NCI-H526 treated with DMSO at 0.1 percent for 48 hours (cell line): ENCODE measurements at places on chromosomes 11 and 22.

DNA sequence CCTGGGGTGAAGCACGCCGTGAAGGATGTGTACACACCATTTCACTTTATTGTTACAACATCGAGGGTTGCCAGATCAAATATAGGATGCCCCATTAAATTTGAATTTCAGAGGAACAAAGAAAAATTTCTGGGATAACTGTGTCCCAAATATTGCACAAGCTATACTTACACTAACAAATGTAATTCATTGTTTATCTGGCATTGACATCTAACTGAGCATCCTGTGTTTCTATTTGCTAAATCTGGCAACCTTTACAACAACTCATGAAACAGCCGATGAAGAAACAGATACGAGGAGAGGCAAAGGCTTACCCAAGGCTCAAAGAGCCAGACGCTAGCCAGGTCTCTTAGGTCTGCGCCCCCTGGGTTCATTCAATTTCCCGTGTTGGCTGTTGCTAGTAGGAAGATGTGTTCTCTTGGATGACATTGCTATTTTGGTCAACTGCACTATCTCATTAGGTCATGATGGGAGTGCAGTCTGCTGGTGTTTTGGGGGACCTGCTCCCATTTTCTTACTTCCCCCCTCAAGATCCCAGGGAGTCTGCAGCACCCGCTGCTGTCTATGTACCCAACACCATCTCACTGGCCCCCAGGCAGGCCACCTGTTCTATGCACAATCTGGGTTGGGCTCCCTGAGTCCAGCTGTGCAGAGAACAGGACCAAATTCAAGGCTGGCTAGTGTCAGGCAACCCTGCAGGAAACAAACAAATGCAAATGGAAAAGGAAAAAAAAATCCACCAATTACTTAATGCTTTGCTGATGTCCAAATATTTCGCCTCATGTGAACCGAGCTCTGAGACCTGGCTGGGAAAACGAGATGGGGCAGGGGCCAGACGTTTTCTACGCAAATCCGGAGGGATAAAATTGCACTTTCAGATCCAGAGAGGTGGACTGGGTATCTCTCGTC is 560.9 kb downstream of the MIAT start:
- DNase-seq = no peak

DNA sequence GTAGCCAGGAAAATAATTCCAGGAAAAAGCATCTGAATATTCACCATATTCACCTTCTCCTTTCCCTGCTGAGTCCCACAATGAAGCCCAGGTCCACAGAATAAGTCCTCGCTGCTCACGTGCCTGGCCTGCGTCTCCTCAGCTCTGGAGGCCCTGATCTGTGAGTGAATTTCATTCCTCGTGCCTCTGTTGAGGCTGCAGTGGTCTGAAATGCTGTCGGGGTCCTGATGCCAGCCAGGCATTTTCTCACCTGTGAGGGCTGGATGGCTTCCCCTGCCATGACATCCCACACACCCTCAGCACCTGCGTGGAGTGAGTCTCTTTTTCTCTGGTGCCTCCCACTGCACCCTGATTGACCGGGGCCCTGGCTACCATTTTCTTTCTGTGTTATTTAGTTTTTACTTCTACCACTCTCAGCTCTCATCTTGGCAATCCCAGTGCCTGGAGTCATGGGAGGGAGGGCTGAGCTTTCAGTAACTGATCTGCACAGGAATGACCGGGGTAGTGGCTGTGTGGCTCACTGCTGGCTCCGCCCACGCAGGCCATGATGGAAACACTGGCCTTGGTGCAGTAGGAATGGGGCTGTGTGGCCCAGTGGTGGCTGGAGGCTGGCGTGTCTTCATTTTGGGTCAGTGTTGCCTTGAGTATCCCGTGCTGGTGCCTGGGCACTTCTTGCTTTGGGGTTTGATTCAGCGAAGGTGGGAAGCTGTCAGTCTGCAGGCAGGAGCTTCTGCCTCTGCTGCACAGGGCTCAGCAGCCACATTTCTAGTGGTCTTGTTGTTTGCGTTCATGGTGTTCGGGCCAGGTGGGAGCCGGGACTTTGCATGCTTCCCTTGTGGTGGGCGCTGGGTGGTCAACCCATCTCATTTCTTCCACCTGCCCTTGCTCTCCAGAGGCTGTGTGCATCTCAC is 807.2 kb downstream of the TBC1D22A start:
- DNase-seq = no peak

- DNase-seq = no peak
Observed at GRCh38 chr11:45618897-45619296, 46.5 kb downstream of the CHST1 start.

DNA sequence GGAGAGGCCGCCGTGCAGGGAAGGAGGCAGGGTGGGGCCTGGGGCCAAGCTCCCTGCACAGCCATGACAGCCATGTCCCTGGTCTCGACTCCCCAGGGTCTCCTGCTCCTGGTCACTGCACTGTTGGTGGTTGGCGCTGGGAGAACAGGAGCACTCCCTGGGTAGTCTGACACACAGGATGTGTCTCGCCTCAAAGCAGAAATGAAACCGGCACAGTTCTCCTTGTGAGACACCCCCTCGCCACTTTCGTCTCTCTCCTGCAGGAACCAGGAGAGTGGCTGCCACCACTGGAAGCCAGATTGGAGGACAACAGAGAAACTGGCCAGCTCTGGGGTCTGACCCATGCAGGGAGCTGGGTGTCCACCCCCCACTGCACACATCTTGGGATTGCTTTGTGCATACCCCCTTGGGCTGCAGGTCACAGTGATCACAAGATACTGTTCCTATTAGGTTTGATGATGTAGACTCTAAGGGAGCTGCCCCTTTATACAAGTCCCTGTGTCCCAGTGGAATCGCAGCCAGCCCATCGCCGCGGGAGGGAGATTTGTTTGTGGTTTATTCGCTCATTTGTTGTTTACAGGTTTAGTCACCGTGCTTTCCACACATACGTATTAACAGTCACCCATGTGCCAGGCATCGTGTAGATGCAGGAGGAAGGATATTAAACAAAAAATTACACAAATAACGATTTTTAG is 27.0 kb upstream of the YWHAH start:
- no peak for DNase-seq

DNA sequence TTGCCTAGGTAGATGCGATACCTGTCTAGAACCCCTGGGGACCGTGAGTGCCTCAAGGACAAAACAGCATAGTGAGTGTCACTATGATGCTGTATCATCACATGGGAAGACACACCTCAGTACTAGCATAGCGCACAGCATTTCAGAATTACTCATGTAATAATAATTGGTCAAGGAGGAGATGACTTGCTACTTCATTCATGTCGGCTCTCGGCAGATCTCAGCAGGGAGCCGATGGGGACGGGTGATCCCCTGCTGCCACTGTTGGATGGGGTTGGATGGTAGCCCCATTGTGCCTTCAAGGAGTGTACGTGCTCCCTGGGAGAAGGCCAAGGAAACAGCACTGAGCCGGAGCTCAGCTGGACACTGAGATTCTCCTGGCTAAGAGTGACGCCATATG is 186.9 kb downstream of the EFCAB6 start:
- no peak for DNase-seq

- no peak for DNase-seq
Observed at GRCh38 chr11:17431139-17431538, 42.7 kb upstream of the KCNJ11 start.

DNA sequence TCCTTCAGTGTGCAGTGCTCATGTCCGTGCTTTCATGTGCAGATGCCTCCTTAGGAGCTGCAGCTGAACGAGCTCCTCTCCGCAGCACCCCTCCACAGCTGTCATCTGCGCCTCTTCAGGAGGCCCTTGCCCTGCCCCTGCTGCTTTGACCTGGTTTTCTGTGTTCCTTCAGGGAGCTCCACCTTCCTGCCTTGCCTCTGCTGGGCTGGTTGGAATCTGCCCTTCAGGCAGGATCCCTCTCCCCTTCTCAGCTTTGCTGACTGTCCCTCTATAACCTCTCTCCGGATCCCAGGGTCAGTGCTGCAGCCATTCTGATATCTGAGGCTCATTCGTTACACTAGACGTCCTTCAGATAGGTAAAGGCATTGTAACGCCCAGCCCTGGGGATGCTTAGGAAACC is 67.9 kb downstream of the SCN3B start:
- no peak for DNase-seq

- no peak for DNase-seq
Observed at GRCh38 chr11:22989371-22989770, 129.1 kb upstream of the CCDC179 start.

DNA sequence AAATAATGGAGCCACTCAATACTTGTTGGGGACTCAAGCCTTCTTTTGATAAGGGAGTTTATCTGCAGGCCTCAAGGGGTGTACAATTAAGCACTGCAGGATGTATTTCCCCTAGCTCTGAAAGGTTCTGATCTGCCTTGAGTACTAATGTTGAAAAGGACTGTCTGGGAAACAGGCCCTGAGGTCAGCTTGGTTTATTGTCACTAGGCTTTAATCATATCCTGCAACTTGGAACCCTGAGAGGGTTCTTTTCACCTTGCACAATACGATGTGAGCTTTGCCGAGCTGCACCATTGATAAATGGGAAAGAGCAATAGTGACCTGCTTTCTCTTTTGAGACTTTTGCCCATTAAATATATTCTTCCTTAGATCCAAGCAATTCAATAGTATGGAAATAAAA is 31.6 kb upstream of the HORMAD2 start:
- no peak for DNase-seq

DNA sequence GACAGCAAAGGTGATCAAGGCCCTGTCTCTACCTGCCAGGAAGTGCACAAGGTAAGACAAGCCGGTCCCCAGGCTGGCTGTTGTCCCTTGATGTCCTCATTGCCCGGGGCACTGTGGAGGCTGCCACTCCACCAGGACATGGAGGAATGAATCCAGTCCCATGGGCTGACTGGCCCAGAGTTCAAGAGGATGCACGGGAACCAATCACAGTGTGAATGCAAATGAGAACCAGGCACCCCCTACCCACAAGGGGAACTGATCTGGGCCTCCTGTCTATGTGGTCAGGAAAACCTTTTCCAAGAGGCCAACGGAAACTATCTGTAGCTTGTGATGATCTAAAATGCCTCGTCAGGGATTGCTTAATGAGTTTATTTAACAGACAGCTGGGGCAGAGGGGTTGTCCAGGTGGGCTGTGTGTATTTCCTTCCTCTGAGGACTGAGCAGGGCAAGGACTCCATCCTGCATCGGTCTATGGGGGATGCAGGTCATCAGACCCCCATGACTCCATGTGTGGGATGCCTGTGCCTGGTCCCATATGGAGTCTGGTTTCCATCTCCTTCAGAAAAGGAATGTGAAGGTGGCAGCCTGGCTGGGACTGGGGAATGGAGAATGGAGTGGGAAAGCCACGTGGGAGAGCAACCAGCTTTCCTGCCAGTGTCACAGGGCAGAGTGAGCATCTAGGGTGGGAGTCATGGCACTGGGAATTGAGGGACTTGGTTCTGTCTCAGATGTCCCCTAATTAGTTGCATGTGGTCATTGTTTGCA is 60.5 kb downstream of the CD82 start:
- DNase-seq = no peak

- no peak for DNase-seq
Observed at GRCh38 chr11:60657888-60658287, 41.5 kb upstream of the MS4A8 start.

DNA sequence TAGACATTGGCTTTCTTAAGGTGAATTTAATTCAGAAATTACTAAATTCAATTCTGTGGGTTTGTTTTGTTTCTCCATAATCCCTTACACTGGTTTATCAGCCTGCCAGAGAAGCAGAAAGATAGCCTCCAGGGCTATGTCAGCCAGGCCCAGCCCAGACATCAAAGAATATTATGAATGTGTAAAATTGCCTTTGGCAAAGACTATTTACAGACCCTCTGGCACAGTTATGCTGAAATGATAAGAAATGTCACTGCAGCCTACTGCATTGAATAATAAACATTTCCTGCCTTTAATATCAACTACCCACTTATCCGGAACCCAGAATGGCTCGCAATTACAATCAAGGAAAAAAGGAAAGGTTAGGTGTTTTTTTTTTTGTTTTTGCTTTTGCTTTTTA is 562.5 kb upstream of the LRRC4C start:
- no peak for DNase-seq

DNA sequence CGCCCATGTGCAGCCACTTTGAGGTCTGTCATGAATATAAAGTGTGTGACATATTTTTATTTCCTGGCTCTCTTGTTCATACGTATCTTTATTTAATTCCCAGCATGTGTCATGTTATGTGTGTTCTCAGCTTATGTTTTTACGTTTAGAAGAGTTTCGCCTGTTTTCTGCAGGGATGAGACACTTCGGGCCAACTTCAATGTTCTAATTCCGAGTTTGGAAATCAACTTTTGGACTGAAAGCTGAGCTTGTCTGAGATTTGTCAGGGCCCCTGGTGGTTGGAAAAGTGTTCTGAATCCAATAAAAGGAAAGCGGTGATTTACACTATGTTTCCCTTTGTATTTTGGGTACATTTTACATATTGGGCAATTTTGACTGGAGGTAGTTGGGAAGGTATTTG is 810.7 kb downstream of the TBC1D22A start:
- no peak for DNase-seq

DNA sequence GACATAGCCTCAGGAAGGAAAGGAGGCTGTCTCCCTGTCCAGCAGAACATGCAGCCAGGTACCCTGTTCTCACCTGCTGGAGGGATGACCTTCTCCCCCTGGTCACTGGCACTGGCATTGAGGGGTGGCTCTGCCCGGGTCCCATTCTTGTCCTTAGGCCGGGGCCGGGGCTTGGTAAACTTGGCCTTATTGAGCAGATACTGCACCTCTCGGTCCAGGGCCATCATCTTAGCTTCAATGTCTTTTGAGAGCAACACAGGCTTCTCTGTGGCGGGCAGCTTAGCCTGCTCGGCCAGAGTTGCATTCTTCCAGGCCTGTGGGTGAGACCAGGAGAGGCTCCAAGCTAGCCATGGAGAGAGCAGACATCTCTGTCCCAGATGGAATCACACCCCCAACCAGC is 10.5 kb downstream of the HYOU1 start:
- DNase-seq = no peak

- DNase-seq = no peak
Observed at GRCh38 chr11:90874986-90875385, 652.1 kb upstream of the CHORDC1 start.

GRCh38 chr11:71221201-71221600 is 31.2 kb downstream of the SHANK2 start:
- DNase-seq = no peak
